Hair follicular keratinocyte (primary cell): ENCODE measurements at places on chromosomes 13 and 19. TPM values are rescaled to one million over a fixed set of nuclear protein-coding genes. Genes with fewer than 3 reads are reported as not detected.

TUBA3C gene
- total RNA-seq: not detected in 2 replicates

GFY gene
- total RNA-seq: not detected in 2 replicates

MADCAM1 gene
- total RNA-seq: not detected in 2 replicates

CAPN12 gene
- 9.0 and 11.1 TPM in 2 replicates for total RNA-seq

DCT gene
- not detected in 2 replicates for total RNA-seq

TSKS gene
- not detected in 2 replicates for total RNA-seq

APC2 gene
- total RNA-seq: under 0.01 and 0.08 TPM in 2 replicates
